ENCODE measurements at places on chromosomes 3 and 15.
A peak's percentile ranks its signal among the peaks of the same experiment; 100 is the strongest.

- peak; percentile 93 for DNase-seq
These were observed 139.0 kb downstream of the P3H2 start for GRCh38 chr3:189981668-189982067.

DNA sequence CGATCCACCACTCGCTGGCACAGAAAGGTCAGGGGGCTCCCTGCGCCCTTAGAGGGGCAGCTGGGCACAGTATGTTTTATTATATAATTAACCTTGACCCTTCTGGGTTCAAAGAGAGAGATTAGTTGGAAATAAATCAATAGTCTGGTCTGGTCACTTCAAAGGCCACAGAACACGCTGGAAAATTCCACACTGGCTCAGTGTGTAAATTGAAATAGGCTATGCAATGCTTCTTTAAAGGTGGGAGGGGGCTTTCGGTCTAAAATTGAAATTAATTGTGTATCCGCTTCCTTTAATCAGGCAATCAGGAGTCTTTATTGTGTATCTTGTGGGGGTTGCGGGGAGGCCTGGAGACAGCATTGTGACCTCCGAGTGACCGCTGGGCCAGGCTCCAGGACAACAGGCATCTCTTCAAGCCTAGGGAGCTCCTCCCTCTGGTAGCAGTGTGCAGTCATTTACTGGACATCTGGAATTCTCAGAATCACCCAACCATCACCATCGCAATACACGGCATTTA is 8.0 kb downstream of the RNU5B-1 start:
- no peak for DNase-seq

DNA sequence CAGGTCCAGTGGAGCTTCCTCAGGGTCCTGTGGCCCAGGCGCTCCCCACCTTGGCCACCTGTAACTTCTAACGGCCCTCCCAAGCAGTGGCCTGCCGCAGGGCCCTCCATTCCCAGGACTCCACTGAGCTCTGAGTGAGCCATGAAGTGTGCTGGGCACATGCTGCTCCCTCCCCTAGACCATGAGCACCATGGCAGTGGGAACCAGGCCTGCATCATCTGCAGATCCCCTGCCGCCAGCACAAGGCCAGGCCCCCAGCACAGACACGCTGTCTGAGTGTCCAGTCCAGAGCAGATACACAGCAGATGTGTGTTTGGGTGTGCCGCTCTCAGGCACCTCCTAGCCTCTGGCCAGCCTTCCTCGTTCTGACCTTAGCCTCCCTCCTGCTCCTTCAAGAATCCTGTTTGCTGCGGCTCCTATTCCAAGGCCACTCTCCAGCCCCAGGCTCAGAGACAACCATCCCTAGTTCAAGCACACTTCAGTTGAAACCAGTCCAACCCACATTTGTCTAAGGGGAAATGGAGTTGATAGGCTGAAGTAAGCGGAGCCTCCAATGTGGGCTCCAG is 7.0 kb upstream of the KLF15 start:
- no peak for DNase-seq

- no peak for DNase-seq
These were observed 16.0 kb upstream of the ANPEP start for GRCh38 chr15:89830639-89831038.

DNA sequence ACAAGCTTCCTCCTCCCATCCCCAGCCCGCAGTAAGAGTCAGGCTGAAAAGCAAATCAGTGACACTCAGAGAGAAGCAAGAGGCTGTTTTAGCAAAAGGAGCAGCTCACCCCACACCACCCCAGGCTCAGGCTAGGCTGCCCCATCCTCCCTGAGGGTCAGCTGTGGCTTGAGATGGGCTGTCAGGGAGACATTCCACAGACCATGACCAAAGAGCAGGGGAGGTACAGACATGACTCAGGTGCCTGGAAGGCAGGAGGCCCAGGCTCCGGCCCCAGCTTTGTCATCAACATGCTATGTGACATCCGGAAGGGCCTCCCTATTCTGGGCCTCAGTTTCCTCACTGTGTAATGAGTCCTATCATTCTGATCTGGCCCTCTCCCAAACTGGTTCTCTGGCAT is 24.7 kb downstream of the HCN4 start:
- no peak for DNase-seq

DNA sequence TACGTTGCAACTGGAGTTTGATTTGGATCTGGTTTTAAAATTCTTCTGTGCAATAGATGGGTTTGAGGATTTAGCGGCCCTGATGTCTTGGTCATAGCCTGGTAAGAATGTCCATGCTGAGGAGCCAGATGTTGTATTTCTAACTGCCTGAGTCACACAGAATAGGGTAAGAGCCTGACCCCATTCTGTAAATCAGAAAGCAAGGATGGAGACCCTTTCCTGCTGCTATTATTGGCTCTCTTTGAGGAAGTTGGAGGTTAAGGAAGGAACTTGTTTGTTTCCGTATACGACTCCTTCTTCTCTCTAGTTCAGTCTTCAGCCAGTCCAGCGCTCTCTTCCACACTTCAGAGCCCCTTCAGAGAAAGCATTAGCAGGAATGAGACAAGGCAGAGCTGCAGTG is 65.1 kb downstream of the HCN4 start:
- DNase-seq: no peak

Measured in AG04449 (cell line).